Right lobe of liver (tissue), 6 donors: ENCODE measurements at places on chromosomes 2 and 18. TPM values are rescaled to one million over a fixed set of nuclear protein-coding genes. Genes with fewer than 3 reads are reported as not detected.

- no peak for DNase-seq
Measured at GRCh38 chr2:203892207-203892606, 24.6 kb downstream of the CTLA4 start.

DNA sequence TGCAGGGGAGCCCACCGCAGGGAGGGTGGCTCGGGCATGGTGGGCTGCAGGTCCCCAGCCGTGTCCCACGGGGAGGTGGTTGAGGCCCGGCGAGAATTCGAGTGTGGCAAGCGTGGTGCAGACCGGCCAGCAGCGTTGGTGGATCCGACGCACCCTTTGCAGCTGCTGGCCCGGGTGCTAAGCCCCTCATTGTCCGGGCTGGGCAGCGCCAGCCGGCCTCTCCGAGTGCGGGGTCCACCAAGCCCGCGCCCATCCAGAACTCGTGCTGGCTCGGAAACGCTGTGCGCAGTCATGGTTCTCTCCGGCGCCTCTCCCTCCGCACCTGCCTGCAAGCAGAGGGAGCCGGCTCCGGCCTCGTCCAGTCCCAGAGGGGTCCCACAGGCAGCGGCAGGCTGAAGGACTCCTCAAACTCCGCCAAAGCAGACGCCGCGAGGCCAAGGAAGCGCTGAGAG lies 177.0 kb upstream of the SLC35G4 start:
- DNase-seq: no peak

DNA sequence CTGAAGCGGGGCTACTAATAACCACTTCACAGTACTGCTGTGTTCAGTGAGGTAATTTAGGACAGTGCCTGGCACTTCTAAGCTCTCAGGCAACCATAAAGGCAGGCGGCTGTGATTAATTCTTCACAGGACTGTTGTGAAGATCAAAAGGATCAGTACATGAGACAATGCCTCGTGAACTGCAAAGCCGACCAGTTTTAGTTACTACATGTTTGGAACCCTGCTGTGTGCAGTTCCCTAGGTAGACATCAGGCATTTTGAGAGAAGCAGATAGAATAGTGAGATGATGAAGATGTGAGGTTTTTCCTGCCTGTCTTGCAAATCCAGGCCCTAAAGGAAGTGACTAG lies 19.1 kb downstream of the EFHD1 start:
- no peak for DNase-seq

DNA sequence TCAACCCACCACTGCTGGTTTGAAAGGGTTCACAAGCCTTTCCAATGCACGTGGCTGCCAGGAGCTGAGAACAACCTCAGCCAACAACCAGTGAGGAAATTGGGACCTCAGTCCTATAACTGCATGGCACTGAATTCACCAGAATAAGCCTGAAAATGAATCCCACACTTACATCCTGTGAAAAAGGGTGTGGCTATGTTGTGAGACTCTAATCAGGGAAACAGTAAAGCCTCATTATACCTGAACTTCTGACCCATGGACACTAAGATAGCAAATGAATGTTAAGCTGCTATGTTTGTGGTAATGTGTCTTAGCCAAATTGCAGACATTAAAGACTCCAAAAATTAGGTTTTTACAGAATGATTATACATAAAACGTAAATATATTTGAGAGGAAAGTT lies 515.8 kb downstream of the IRS1 start:
- no peak for DNase-seq

- peak; percentile 45 for DNase-seq
Measured at GRCh38 chr18:61606759-61607158, 273.5 kb downstream of the CDH20 start.

GRCh38 chr2:67515538-67515937 lies 118.4 kb downstream of the ETAA1 start:
- no peak for DNase-seq

- peak; percentile 65 for DNase-seq
Measured at GRCh38 chr2:29920130-29920577, 1.2 kb downstream of the ALK start.

GRCh38 chr2:153935511-153935910 lies 63.8 kb downstream of the GALNT13 start:
- DNase-seq: no peak

GRCh38 chr2:190836767-190837166 lies 43.9 kb upstream of the GLS start:
- DNase-seq: no peak

GRCh38 chr18:55918444-55918843 lies 330.5 kb upstream of the TCF4 start:
- DNase-seq: no peak

DNA sequence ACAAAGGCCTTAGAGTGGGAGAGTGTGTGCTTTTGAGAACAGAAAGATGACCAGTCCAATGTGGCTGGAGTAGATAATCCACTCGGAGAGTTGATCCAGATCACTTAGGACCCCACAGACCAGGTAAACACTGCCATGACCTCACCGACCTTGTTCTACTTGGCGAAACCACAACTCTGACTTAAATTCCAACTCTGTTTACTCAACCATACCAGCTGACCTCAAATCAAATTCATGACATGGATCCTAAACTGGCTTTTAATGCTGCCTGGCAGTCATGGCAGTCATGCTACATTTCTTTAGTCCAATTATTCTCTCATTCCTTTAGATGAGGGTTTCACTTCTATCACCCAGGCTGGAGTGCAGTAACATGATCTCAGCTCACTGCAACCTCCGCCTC lies 347.1 kb upstream of the FAM98A start:
- no peak for DNase-seq

DNA sequence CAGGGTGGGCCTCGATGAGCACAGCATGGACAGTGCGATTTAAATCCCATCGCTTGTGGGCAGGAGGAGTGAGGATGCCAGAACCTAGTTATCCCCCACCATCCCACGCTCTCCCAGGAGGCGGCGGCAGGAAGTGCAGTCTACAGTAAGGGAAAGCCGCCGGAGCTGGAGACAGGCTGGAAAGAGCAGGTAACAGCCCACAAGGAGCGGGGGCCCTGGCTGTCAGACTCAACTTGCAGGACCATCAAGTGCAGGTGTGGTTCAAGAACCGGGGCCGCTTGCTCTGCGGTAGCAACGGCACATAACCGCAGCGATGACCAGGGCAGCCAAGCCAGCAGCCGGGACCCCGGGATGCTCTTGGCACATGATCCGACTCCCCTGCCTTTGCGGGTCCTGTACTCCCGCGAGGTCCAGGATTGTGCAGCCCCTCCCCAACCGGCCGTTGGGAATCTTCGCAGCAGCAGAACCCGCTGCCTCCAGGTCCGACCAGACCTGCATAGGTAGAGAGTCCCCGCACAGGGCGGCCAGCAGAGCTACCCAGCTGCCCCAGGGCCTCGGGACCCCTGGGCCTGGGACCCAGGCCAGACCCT lies 82.1 kb downstream of the BIN1 start:
- no peak for DNase-seq

- no peak for DNase-seq
Measured at GRCh38 chr18:50862401-50862800, 16.5 kb upstream of the ME2 start.

- no peak for DNase-seq
Measured at GRCh38 chr18:26159353-26159752, 25.7 kb downstream of the PSMA8 start.

DNA sequence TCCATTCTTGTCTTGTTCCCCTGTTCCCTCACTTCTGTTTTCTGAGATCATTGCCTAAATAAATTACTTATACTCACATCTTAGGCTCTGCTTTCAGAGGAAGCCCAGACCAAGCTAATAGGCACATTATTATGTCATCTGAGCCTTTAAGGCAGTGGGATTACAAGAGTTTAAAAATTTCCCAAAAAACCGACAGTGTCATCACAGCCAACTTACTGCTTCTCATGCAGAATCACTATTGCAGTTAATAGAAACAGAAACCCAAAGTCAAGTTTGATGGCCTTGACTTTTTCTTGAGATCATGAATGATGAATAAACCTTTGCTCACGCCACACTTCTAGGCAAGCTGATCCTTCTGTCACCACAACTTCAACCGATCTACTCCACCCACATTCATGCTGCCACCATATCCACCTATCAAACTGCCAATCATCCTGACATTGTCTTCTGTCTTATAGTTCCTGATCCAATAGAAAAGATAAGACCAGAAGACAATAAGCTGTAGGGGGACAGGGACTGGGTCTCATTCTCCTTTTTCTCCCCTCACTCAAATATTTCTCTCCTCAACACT lies 142.7 kb upstream of the CREB1 start:
- DNase-seq: no peak

GRCh38 chr2:11773747-11774525 lies 27.5 kb downstream of the LPIN1 start:
- no peak for DNase-seq

DNA sequence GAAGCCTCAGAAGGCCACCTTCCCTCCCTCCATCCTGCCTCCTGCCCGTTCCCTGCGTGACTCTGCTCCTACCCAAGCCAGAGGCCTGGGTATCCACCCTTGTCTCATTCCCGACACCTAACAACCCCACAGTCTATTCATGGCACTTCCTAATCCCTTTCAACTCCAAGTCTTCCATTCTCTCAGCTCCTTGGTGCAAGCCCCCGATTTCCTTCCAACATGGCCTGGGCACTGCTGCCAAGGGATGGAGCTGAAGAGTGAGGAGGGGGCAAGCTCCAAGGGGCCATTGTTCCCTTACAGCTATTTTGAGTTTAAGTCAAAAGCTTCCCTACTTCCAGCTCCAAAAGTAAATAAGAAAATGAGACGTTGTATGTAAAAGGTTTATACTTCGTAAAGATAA lies 84.8 kb upstream of the ASB18 start:
- DNase-seq: no peak

DNA sequence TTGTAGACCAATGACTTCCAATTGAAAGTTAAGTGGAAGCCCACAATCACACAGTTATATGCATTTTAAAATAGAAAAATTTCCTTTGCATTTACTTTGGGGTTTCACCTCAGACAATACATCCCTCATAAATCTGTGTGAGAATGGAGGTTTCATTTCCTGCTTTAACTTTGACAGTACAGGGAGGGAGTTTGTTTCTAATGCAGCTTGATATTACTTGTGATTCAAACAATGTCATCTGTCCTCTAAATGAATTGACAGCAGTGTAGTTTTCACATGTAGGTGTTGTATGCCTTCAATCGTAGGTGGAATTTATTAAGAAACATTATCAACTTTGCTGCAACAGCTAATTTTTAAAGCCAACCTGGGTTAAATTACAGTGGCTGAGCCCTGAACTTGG lies 75.2 kb downstream of the TMEFF2 start:
- no peak for DNase-seq

DNA sequence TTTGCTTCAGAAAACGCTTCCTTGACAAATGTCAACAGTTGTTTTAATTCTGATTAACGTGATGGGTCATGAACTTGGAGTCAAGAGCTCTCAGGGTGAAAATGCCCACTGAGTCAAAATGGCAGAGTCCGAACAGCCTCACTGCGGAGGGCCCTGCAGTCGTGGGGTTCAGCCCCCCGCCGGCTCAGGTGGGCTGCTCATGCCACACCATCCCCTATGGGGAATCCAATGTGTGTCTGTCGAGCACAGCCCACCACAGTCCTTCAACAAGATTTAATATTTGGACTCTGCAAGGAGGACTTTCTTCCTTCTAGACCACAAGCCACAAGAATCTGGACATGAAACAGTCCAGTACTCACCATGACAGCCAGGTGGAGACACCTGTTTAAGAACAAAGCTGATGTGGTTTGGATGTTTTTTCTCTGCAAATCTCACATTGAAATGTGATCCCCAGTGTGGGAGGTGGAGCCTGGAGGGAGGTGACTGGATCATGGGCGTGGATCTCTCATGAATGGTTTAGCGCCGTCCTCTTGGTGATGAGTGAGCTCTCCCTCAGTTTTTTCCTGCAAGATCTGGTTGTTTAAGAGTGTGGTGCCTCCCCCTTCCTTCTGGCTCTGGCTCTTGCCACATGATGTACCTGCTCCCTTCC lies 201.0 kb downstream of the NDUFA10 start:
- DNase-seq: no peak

DNA sequence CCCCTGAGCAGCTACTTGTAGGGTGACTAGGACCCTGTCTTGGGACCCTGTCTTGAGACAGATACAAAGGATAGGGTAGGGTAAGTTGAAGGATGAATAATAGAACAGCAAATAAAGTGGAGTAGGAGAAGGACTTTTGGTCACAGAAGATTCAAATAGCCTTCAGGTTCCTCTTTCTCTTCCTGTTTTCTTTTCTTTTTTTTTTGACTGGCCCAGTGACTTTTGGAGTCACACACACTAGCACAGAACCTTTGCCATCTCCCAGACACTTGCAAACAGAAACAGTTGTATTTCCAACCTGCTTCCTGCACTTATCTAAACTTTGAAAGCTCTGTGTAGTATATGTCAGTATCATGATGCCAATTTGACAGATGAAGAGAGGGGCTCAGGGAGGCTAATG lies 108.2 kb downstream of the TDRD15 start:
- DNase-seq: no peak

- DNase-seq: peak; percentile 78
Measured at GRCh38 chr2:127953128-127953718, 67.5 kb upstream of the AMMECR1L start.

GRCh38 chr18:59232309-59233016 lies 12.5 kb downstream of the GRP start:
- no peak for DNase-seq

DNA sequence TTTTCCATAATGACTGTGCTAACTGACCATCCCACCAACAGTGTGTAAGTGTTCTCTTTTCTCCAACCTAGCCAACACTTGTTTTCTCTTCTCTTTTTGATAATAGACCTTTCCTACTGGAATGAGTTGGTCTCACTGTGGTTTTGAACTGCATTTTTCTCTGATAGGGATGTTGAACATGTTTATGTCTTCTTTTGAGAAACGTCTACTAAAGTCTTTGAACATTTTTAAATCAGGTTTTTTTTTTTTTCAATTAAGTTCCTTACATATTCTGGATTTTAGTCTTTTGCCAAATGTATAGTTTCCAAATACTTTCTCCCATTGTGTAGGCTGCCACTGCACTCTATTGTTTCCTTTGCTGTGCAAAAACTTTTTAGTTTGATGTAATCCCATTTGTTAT lies 405.5 kb upstream of the FIGN start:
- no peak for DNase-seq

DNA sequence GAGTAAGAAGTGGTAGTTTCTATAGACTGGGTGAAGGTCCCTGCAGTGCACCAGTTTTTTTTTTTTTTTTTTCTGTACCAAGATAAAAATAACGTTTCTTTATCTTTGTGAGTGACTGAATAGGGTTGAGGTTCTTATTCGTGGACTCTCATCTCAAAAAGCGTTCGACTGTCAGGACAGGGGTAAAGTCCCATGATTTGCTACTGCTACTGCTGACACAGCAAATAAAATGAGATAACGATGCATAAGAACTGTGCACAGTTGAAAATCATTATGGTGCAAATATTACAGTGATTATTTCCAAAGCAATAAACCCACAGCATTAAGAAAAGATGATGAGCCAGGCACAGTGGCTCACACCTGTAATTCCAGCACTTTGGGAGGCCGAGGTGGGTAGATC lies 482.0 kb upstream of the CHST9 start:
- no peak for DNase-seq

- DNase-seq: peak; percentile 65
Measured at GRCh38 chr2:20633794-20634506, 16.9 kb downstream of the HS1BP3 start.

- no peak for DNase-seq
Measured at GRCh38 chr2:184338771-184339170, 259.6 kb upstream of the ZNF804A start.

DAPL1 gene
- not detected for total RNA-seq

SLC4A3 gene
- 0.14 TPM for total RNA-seq

RFTN2 gene
- total RNA-seq: 1.9 TPM

HOXD1 gene
- total RNA-seq: not detected

UCN gene
- 4.3 TPM for total RNA-seq

ANXA4 gene
- 111 TPM for total RNA-seq
